ENCODE measurements at places on chromosomes 3 and 15.

GRCh38 chr3:192842138-192842537, 75.5 kb downstream of the MB21D2 start:
- DNase-seq, result no peak

GRCh38 chr3:155790272-155790925, 15.7 kb downstream of the C3orf33 start:
- DNase-seq, result no peak

DNA sequence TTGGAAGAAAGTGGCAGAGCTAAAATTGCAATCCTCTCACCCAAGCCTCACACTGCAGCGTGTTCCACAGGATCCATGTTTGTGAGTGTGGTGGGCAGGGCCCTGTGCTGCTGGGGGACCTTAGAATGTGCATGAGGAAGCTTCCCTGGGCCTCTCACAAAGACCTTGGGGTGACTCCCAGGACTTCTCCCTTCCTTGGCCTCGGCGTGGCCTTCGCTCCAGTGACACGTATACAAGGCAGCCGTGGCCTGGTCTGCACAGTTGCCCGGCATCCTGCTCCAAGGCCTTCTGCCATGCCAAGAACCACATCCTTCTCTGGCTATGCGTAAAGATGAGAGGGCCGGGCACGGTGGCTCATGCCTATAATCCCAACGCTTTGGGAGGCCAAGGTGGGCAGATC, 196.4 kb downstream of the UACA start:
- DNase-seq, result no peak

DNA sequence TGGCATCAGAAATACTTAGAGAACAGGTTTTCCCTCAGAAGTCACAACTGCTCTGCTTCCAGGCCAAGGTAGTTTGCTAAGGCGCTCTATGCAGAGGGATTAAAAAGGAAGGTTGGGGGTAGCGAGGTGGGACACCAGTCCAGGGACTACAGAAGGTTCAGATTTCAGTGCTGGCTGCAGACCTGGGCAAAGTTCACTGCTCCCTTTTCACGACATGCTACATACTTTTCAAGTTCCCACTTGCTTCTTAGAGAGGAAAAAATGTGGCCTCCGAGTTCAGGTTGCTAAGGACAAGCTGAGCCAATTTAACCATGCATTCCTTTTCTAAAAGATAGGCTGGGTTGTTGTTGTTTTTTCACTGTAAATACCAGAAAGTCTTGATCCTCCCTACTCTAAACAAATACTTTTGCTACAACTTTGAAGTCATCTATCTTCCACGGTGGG, 158.6 kb upstream of the NR2F2 start:
- no peak for DNase-seq

DNA sequence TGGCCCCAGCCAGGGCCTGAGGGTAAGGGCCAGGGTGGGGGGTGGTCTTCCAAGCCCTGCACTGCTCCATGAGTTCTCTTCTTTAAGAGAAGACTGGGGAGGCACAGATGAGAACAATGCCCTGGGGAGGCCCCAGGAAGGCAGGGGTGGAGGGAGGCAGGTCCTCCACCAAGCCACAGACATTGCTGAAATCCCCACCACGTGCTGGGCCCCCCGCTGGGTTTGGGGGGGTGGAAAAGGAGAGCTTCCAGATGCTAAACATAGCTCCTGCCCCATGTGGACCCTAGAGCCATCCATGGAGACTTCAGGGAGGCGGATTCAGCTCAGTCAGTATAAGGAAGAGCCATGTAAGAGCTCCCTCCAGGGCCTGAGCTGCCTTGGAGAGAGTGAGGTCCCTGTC, 157.8 kb upstream of the LINGO1 start:
- no peak for DNase-seq
